ENCODE measurements at places on chromosomes 12 and 14.

- no peak for DNase-seq
Measured at GRCh38 chr12:132309596-132310086, 19.7 kb downstream of the GALNT9 start.

- DNase-seq: no peak
Measured at GRCh38 chr14:59098377-59098776, 90.1 kb upstream of the DAAM1 start.

GRCh38 chr12:103197725-103198388 lies 240.4 kb downstream of the ASCL1 start:
- DNase-seq: no peak

DNA sequence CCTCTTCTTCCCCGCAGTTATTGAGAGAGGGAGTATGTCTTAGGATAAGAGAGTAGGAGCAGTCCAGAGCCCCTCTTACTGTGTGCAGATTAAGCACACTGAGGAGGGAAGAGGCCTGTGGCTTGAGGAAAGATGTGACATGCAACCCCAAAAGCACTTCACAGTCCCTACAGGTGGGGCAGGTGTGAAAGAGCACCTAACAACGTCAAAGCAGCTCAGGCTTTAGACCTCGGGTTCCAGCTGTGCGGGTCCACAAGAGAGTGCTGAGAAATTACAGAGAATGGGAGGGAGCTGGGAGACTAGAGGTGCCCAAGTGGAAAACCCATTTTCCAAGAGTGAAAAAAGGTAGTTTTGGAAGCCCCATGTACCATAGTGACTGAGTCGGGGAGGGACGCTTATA lies 127.6 kb downstream of the SLC25A47 start:
- no peak for DNase-seq

- no peak for DNase-seq
Measured at GRCh38 chr14:53295985-53296582, 143.0 kb upstream of the DDHD1 start.

- no peak for DNase-seq
Measured at GRCh38 chr14:89268514-89268913, 148.5 kb downstream of the FOXN3 start.

DNA sequence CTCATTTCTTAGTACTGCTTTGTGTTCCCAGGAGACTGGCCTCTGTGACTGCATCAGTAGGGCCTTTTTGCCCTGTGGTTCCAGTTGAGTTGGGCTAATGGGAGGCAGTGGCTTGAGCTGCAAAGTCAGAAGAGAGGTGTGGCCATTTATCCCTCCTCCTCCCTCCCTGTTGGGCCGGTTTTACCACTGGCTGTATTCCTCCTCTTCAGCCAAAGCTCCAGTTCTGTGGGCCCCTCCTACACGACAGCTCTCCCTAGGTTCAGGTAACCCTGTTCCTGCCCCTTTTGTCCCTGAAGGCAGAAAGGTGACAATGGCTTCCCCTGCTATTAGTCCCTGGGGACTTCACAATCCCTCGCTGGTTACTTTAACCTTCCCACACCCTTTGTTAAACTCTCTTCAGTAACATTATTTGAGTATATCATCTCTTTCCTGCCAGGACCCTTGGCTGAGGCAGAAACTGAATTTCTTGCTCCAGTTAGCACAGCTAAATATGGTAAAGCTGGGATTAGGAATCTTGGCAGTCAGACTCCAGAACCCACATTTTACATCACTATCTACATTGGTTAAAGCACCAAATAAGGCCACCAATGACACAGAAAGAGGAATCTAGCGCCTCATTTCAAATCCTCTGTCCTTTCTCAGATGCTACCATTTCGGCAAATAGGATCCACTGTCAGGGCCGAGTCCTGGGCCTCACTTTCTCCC lies 121.9 kb upstream of the SLC35F4 start:
- no peak for DNase-seq

DNA sequence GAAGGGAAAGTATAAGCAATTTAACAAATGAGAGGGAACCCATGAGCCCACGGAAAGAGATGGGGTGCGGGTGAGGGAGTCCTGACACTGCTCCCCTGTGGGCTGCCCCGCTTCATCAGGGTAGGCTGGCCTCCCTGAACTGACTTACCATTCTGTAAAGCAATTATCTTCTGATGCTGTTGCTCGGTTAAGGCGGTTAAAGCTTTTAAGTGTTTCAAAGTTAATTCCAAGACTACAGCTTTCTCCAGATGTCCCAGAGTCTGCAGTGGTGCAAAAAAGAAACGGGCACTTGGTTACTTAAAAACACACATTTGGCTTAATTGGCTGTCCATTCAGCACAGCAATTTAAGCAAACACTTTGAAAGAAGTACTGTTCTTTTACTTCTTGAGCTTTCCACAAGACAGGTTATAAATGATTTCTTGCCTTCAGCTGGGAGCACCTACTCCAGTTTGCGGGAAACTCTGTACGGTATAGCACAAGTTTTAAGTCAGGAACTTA lies 1.3 kb downstream of the BHLHE41 start:
- DNase-seq: no peak

- no peak for DNase-seq
Measured at GRCh38 chr14:80844872-80845271, 96.7 kb downstream of the CEP128 start.

DNA sequence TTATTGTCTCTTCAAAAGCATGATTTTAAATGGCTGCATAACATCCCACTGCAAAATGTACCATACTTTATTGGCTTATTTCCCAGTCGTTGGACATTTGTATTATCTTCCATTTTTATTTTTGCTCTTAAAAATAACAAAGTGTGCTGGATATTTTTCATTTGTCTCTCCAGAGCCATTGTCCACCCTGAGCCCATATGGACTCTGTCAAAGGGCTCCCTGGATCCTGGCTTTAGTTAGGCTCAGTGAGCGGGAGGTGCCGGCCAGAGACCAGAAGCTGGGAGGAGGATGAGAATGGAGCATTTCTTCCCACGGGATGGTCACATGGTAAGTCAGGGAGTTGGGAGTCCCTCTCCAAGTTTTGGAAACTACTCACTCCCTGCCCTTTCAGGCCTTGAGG lies 296.9 kb downstream of the NUAK1 start:
- no peak for DNase-seq

DNA sequence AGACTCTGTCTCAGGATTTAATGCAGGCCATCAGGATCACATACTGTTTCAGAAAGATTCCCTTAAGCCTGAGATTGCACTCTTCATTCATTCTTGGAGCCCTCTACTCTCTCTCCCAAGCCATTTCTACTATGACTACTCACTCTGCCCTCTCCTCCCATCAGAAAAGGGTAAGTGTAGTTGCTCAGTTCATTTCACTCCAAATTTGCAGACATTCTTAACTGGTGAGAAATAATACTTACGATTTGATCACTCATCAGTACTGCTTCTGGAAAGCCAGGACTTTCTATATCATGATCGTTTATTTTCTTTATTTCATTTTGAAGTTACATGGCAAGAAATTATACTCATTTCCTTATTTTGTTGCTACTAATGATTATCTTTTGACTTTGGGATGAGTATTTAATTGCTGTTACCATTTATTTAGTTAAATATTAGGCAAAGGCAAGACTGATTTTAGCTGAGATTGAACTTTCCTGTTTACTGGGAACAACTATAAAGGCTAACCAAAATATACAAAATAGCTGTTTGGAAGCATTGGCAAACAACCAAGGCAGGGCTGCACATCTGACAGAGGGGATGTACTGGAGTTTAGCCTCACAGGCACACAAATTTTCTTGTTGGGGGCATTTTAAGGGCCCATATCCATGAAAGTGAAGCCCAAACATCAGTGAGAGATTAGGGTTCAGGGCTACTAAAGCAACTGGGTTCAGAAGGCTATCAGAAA lies 4.1 kb upstream of the RERG start:
- no peak for DNase-seq

GRCh38 chr12:57777367-57777766 lies 5.0 kb downstream of the EEF1AKMT3 start:
- no peak for DNase-seq

DNA sequence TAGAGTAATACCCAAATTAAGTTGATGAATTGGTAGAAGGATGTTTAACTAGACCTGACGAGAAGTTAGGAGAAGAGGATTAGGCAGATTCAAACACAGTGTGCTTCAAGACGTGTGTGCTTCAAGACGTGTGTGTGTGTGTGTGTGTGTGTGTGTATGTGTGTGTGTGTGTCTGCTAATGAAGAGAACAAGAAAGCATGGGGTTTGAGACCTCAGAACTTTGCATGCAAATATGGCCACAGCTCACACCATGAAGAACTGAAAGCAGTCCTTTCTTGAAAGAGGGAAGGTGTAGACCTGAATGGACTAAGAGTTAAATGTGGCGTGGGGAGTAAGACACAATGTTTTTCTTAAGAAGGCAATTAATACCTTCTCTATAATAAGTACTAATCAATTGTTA lies 32.5 kb upstream of the SSPN start:
- DNase-seq: no peak

GRCh38 chr12:130181211-130181610 lies 18.9 kb downstream of the FZD10 start:
- DNase-seq: no peak

GRCh38 chr14:28608851-28609828 lies 157.4 kb upstream of the FOXG1 start:
- no peak for DNase-seq

- DNase-seq: no peak
Measured at GRCh38 chr12:21888276-21888863, 52.9 kb downstream of the ABCC9 start.

DNA sequence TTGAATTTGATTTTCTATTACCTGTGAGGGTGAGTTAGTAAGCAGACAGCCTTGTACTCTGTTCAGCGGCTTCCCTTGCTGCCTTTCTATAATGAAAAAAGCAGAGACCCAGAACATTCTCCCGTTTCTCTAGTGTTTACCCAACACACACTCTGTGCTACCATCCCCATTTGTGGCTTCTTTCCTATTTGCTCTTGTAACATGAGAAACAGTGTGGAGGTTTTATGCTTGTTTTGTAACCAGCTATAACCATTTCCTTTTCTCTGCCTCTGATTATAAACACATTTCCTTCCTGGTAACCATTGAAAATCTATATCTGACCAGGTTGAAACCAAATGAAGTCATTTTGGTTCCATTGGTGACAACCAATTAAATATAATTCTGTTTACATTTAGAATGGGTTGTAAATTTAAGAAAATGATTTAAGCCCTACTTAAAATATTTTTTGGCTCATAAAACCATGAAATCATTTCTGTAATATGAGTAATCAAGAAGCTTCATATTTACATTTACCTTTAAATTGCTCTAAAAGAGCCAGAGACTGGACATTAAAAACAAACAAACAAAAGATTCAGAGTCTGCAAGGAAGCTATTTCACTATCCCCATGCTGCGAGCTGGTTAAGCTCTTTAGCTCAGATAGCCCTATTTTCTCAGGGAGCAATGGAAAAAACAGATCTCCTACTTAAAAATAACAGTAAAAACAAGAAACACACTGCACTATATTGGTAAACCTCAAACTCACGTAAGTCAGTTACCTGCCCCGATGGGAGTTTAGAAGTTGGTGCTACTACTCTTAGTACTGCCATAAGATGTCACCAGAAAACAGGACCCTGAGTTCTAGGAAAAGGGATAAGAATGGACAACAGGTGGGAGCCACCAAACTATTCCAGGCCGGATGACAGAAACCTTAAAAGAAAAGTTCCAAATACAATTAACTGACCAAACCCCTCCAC lies 206.5 kb upstream of the EEA1 start:
- DNase-seq: no peak
